ENCODE measurements at places on chromosomes 1 and 21.
A peak's percentile ranks its signal among the peaks of the same experiment; 100 is the strongest.

- DNase-seq, result no peak
Observed at GRCh38 chr21:45074818-45075595, 627 bp downstream of the ADARB1 start.

GRCh38 chr1:55555956-55556725 lies 341.0 kb upstream of the USP24 start:
- DNase-seq, result no peak

- DNase-seq, result no peak
Observed at GRCh38 chr1:109269212-109269980, 13.5 kb downstream of the PSRC1 start.

- DNase-seq, result peak; percentile 75
Observed at GRCh38 chr1:193629875-193630274, 443.5 kb upstream of the B3GALT2 start.

DNA sequence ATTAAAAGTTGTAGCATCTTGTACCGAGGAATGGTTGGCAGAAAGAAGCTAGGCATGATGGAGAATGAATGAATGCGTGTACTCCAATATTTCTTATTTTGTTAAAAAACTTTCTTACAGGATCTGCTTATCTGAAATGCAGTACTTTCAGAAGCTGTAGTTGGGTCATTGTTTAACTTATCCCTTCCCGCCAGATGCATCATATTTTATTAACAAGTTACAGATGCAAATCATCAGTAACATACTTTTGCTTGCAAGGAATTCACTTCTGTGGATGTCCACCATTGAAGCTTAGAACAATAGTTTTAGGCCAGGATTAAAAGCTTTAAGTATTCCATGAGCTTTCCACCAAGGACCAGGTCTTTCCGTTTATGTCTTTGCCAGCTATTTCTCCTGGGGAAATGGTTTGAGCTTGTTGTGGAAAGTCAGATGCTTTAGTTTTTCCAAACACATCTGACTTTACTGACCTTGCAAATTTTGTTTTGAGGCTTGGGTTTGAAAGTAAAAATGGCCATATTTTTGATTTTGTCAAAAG lies 65.4 kb downstream of the PATJ start:
- peak; percentile 29 for DNase-seq

GRCh38 chr1:109241344-109241743 lies 8.0 kb upstream of the CELSR2 start:
- DNase-seq, result no peak

DNA sequence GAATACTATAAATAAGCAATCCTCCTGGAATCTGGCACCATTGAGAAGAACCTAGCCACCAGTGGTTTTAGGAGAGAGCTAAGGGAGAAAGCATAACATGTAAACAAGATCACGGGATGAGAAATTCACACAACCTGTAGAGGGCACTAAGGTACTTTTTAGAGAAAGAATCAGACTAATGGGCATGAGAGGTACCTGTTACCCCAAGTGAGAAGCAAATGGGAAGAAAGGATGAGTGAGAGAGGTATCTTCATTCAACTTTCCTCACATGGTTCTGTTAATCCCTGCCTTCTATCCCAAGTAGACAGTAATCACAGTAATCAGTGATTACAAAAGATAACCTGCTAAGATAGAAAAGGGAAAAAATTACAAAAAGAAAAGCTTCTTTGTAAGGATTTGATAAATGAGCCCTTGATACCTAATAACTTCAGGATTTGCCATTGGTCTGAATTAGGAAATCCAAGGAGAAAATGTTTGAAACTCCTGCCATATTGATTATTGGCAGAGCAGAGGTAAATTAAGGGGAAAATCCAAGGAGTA lies 251.1 kb upstream of the ADGRL2 start:
- DNase-seq, result peak; percentile 41

GRCh38 chr1:68812333-68812732 lies 315.5 kb upstream of the DEPDC1 start:
- DNase-seq, result no peak

- no peak for DNase-seq
Observed at GRCh38 chr1:53556657-53557227, 97.5 kb downstream of the DMRTB1 start.

DNA sequence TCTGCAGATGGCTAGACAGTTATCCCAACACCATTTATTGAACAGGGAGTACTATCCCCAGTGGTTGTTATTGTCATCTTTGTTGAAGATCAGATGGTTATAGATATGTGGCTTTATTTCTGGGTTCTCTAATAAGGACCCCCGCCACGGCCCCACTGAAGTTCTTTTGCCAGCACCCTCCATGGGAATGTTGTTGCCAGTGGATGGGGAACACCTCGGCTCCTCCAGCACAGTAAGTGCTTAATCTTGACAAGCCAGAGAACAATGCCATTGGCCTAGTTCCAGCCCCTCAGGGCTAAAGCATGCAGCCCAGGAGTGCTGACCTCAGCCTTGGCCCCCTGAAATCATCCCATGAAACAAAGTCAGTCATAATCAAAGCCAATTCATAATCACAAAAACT lies 337.6 kb downstream of the AGBL4 start:
- no peak for DNase-seq

DNA sequence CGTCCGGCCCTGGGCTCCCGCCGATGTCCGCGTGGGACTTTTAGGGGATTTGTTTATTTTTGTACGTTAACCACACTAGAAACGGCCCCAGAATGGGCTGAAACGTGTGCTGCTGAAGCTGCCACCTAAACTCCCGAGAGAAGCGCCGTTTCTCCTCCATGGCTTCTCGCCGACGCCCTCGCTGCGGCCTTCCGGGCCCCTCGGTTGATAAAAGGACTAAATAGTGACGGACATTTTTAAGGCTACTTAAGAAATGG lies 678 bp upstream of the PTTG1IP start:
- DNase-seq, result no peak

GRCh38 chr1:172699111-172699510 lies 40.2 kb downstream of the FASLG start:
- DNase-seq, result peak; percentile 23

DNA sequence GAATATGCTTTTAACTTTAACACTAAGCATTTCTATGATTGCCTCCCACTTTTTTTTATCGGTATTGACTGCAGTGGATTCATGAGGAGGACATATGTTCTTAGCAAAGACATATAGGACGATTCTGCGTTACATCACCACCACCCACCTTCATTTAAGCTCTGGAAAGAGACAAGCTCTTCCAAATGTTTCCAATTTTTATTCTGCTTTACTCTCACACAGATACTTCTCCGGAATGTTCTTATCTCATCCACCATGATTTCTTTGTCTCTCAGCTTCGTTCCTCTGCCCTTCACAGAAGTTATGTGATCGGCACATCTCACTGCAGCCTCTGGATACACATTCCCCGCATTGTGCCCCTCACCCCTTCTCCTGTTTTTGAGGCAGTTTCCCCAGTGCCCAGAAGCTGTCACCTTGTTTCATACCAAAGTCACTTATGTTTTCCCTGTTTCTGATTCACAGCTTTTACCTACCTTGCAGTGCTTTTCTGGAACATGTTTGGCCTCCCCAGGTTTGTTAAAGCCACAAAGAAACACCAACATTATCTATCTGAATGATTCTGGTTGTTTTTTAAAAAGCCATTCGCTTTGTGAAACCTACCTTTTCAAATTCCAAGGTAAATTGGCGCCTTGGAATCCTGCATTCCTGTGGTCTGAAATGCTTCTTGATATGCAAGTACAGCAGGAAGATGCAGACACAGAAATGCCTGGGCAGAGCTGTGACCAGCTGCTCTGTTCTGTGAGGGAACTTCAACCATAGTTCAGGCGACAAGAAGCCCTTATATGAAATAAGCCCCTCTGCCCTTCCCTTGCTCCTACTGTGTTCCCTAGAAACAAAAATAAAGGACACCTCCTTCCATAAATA lies 1020.2 kb downstream of the TTLL7 start:
- no peak for DNase-seq

DNA sequence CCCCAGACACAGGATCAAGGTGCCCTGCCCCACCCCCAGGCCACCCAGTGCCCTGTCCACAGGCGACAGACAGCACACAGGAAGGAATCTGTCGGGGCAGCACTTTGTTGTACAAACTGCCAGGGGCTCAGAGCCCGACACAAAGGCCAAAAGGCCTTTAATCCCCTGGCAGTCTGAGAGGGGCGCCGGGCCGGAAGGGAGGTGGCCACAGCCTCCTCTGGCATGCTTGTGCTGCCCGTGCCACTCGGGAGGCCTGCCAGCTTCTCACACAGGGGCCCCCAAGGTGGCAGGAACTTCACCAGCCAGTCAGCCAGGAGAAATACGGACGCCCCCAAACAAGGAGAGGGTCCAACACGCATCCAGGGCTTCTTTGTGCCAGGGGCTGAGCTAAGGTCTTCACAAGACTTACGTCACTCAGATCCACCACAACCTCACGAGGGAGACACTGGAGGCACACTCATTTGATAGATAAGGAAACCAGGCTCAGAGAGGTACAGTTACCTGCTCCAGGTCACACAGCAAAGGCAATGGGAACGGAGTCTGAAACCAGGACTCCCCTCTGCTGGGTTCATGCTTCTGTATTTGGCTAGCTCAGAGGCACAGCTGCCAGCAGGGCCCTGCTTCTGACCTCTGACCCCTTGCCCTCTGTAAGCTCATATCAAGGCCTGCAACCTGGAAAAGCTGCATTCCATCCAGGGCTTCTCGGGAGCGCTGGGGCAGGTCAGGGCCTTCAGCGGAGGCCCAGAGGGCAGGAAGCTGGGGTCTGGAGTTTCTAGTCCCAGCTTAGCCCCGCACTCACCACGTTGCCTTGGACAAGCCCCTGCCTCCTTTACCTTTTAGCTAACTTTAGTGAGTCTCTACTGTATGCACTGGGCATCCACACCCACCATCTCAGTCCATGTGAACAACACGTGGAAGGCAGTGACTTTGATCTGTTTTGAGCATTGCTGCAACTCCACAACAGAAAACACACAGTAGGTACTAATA lies 34.8 kb downstream of the HSPG2 start:
- no peak for DNase-seq

DNA sequence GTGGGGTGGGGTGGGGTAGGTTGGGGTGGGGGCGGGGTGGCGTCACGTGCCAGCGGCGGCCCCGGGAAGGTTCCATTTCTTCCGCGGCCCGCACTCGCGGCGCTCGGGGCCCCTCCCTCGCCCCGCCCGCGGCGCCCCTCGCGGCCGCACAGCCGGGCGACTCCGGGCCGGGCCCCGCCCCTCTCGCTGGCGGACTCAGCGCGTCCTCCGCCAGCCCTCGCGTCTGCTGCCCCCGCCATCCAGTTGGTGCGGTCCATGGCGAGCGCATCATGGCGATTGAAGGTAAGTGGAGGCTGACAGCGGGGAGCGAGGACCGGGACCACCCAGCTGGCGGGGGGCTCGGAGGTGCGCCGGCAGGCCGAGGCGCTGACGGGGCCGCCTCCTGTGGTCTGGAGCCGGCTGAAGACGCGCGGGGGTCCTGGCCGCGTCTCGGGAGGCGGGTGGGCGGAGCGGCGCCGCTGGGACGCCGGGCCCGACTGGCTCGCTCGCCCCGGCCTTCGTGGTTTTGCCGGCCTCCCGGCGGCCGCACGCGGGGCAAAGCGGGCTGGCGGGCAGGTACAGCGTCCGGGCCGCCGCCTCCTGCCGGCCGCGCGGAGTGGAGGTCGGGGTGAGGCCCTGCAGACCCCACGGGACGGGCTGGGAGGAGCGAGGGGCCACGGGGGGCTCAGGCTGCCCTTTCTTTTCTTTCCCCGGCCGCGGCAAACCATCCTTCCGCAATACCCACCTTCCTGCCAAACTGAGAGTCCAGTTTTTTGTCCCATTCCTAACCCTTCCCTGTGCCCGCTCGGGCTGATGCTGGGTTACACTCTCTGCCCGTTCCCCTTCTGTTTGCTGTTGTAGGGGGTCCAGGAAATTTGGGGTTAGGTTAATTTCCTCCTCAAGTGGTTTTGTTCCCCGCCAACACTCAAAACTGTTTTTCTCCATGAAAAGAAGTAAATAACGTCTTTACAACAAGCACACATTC lies at the start of gene SYT14:
SYT14 (plus strand) TSS at position 222 of the 964 bp plus-strand sequence; CDS start at position 270, 48 bp downstream.
- peak; percentile 63 for DNase-seq

- peak; percentile 52 for DNase-seq
Observed at GRCh38 chr1:204323887-204324286, 35.8 kb downstream of the PLEKHA6 start.

- DNase-seq, result no peak
Observed at GRCh38 chr1:88529581-88529980, 154.5 kb upstream of the PKN2 start.

- peak; percentile 11 for DNase-seq
Observed at GRCh38 chr1:118247593-118247992, 62.6 kb upstream of the SPAG17 start.

DNA sequence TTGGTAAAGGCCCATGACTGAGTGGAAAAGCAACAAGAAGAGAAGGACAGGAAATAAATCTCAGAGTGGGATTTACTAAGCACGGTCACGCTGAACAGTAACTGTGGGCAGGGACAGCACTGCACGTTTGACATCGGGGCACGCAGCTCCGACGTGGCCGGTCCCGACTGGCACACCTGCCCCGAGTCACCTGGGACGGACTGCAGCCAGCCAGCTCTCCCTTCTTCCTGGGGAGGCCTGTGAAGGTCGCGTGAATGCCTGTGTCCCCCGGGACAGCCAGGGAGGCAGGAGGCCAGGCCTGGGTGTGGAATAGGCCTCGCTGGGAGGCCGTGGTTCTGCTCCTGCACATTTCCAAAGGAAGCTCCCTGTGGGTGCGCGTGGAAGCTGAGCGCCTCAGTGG lies 140.2 kb downstream of the PRDM16 start:
- DNase-seq, result no peak

GRCh38 chr1:31663622-31664452 lies 19.2 kb upstream of the PEF1 start:
- DNase-seq, result peak; percentile 45

- peak; percentile 61 for DNase-seq
Observed at GRCh38 chr1:111140680-111140967, 601 bp downstream of the CEPT1 start.

DNA sequence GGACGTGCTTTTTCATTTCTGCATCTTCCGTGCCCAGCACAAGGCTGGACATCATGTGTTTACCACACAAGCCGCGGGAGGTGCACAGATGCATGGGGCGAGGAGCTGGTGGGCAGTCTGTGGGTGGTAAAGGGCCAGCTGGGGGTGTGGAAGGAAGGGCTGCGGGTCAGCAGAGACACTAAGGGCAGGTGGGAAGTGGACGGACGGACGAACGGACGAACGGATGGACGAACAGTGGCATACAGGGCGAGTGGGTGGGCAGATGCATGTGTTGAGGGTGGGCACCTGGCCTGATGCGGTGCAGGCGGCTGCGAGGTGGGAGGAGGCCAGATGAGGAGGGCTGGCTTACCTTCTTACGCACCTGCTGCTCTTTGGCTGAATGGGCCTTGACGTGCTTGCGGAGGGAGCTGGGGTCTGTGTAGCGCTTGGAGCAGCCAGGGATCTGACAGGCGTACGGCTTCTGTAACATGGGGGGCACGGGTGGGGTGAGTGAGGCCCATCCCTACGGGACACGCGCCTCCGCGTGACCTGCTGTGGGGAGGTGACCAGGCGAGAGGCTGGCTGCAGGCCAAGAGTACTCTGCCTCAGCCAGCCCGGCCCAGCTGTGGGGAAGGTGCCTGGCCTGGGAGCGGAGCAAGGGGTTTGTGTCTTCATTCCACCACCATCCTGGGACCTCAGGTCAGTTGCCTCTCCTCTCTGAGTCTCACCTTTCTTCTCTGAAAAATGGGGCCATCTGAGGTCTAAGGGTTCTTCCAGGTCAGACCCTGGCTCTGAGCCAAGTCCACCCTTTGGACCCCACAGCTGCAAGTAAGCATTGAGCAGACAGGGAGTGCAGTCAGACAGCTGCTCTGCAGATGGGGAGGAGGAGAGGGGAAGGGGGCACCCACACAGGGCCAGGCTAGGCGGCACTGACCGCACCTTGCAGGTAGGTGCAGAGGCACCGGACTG lies 65.5 kb downstream of the DMRTB1 start:
- DNase-seq, result no peak

- DNase-seq, result no peak
Observed at GRCh38 chr1:41574842-41575241, 90.4 kb upstream of the EDN2 start.
